Right forelimb (tissue), 1 donor: ENCODE measurements at places on chromosomes 4 and X.

DNA sequence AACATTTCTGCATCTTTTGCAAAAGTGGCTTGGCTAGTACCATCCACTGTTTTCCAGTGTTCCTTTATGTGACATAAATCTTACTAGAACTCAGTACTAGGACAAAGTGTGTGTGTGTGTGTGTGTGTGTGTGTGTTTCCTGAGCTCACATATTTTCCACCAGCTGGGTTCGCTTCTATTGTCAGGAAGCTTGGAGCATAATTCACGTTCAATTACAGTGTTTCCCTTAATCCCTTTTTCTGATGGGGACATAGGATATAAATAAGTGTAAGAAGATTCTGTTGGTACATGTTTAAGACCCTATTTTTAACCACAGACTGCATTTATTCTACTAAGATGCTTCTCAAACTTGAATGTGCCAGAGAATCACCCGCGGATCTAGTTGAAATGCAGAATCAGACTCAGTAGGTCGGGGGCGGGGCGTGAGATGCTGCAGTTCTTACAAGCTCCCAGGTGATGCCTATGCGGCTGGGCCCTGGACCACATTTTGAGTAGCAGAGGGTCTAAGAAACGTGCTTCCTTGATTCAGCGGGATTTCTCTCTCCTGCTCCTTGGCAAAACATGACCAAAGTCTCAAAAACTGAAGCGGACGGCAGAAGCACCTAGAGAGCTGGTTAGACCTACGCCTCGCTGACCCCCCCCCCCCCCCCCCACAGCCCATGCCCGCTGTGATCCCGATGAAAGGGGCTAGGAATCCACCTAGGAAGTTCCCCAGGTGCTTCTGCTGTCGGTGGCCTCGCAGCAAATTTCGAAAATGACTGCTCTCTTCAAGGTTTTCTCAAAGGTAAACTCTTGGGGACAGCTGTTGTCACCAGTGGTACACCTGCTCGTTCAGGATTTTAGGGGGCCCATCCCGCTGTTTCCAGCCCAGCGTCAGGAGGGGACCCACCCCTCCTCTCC is 797 bp downstream of the CD99L2 start:
- DNase-seq = no peak

GRCh38 chr4:164768516-164768915 is 14.6 kb downstream of the SMIM31 start:
- DNase-seq = no peak

- no peak for DNase-seq
Measured at GRCh38 chrX:50697691-50698090, 116.3 kb downstream of the SHROOM4 start.

GRCh38 chr4:7247521-7247920 is 55.2 kb downstream of the SORCS2 start:
- no peak for DNase-seq

DNA sequence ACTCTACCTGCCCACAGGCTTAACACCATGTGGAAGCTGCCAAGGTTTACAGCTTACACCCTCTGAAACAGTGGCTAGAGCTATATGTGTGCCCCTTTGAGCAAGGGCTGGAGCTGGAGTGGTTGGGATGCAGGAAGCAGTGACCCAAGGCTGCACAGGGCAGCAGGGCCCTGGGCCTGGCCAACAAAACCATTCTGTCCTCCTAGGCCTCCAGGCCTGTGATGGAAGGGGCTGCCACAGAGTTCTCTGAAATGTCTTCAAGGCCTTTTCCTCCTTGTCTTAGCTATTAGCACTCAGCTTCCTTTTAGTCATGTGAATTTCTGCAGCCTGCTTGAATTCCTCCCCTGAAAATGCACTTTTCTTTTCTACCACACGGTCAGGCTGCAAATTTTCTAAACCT is 84.9 kb downstream of the IL13RA2 start:
- no peak for DNase-seq

DNA sequence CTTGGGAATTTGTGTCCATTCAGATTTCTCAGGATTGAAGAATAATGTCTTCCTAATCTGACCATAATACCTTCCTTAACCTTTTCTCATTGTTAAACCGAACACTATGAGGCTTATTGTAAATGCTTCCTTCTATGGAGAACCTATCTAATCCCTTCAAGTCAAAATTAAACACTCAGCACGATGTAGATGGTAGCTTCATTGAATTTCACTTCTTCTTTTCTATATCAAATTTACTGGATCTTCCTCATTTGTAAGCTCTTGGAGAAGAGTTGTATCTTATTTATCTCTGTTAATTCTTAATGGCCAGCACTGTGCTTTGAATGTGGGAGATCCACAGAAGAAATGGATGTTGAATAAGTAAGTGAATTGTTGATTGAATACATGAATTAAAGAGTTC is 109.0 kb upstream of the RAPGEF2 start:
- DNase-seq = no peak

- DNase-seq = no peak
Measured at GRCh38 chrX:154305541-154306205, 10.1 kb downstream of the TKTL1 start.

DNA sequence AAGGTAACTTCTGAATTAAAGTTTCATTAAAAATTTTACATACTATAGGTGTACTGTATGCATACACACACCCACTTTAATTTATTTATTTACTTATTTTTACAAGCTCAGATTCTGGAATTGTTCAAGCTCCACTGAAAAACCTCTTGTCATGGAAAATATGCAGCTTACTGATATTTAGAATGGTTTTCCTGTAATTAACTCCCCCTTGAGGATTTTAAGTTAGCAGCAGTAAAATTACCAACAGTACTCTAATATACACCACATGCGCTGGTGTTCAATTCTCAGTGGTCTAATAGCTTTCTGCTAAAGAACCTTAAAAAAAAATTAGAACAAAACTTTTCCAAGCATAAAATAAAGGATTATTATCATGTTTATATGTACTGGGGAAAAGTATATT is 12.0 kb downstream of the MAB21L2 start:
- no peak for DNase-seq

GRCh38 chr4:94764069-94764468 is 6.3 kb downstream of the BMPR1B start:
- no peak for DNase-seq
